ENCODE measurements at places on chromosomes 1 and 21.
A peak's percentile ranks its signal among the peaks of the same experiment; 100 is the strongest.

DNA sequence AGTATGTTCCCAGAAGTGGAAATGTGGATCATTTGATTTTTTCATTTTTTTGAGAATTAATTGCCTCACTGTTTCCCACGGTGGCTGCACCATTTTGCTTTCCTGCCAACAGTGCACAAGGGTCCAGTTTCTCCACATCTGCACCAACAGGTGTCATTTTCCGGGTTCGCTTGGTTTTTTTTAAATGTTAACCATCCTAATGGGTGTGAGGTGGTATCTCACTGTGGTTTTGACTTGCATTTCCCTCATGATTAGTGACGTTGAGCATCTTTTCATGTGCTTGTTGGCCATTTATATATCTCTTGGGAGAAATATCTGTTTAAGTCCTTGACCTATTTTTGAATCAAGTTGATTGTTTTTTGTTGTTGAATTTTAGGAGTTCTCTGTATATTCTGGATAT lies 3.0 kb downstream of the COL6A2 start:
- DNase-seq = no peak

DNA sequence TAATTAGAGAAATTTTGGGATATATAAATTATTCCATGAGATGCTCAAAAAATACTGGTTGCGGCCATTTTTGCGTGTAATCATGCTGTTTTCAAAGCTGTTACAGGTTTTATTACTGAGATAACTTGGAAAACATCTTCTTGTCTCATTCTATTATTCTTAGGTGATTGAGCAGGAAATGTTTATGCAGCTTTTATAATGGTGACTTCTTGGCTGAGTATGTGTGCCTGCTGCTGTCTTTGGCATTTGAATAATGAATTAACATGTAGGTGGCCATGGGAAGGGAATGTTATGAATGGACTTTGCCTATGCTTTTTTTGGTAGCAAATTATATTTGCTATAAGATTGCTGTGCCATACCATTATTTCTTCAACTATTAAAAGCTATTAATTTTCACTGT lies 52.5 kb downstream of the RASAL2 start:
- peak; percentile 44 for DNase-seq

DNA sequence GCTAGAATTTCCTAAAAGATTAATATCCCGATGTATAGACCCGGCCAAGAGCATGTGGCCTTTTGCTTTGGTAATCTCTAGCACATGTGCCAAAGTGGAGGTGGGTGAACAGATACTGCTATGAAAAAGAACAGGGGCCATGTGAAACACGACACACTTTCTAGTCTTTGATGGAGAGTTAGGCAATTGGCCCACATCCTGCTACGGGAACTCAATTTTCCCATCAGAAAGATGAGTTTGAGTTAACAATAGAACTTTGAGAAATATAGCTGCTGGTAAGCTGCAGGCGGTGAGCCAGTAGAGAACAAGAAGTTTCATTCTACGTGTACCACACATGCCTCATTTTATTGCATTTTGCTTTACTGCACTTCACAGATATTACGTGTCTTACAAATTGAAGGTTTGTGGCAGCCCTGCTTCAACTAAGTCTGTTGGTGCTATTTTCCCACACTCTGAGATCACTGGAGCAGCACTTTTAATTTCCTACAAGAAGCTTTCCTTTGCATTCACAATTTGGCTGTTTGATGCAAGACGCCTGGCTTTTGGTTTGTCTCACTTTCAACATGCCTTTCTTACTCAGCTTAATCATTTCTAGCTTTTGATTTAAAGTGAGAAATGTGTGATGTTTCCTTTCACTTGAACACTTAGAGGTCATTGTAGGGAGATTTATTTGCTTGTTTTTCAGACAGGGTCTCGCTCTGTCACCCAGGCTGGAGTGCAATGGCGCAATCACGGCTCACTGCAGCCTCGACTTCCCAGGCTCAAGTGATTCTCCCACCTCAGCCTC lies 46.3 kb downstream of the HTR6 start:
- DNase-seq = no peak

DNA sequence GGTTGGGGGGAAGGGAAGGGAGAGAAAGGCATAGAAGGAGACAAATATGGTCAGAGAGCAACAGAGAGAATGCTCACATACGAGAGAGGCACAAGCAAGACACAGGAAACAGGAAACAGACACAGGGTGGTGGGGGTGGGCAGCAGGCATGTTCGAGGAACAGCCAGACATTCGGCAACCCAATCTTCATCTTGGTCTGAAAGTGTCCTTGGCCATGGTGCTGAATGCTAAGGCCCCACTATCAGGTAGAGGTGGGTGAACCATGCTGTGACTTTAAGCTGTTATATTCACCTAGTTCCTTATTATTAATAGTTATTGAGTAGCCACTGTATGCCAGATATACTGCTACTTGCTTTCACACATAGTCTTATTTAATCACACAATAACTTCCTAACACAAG lies 109.2 kb downstream of the DDX20 start:
- DNase-seq = no peak

- DNase-seq = no peak
Measured at GRCh38 chr1:103561643-103562395, 9.6 kb upstream of the AMY2B start.

- no peak for DNase-seq
Measured at GRCh38 chr21:35511696-35512162, 462.6 kb upstream of the RUNX1 start.

DNA sequence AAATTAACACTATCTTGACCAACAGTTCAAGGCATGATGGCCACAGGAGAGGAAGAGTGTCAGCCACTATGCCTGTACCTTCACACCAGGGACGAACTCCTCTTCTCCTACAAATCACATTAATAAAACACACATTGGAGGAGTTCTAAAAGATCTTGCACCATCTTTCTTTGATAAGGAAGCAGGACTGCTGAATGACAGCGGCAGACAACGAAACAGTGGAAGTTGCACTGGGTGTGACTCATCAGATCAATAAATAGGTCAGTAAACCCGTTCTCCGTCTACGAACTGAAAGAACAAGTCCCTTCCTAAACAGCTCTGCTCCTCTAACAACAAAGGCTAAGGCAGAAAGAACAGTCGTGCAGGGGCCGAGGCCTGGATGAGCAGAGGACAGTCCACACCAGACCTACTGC lies 23.1 kb downstream of the UBE2G2 start:
- no peak for DNase-seq

GRCh38 chr1:235997049-235997448 lies 67.8 kb downstream of the NID1 start:
- DNase-seq = no peak

- no peak for DNase-seq
Measured at GRCh38 chr1:162019446-162019845, 4.2 kb downstream of the OLFML2B start.

DNA sequence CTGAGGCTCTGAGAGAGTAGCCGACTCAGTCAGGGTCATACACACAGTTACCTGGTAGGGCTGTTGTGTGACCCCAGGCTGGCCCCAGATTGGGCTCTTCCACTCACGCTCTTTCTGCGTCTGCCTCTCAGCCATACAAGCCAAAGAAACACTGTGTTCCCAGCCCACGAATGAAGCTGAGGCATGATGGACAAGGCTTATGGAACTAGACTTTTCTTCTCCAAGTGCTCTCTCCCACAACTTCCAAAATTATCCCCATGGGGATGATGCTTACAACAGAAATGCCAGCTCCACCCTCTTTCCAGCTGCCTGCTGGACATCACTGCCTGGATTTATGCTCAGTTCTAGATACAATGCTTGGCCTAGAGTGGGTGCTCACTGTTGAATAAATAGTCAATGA lies 102.8 kb upstream of the JUN start:
- DNase-seq = no peak

- no peak for DNase-seq
Measured at GRCh38 chr21:15514073-15514946, 215.5 kb upstream of the USP25 start.

- DNase-seq = no peak
Measured at GRCh38 chr1:108082001-108082400, 117.0 kb upstream of the VAV3 start.

GRCh38 chr1:31122101-31122735 lies 56.7 kb upstream of the PUM1 start:
- no peak for DNase-seq

DNA sequence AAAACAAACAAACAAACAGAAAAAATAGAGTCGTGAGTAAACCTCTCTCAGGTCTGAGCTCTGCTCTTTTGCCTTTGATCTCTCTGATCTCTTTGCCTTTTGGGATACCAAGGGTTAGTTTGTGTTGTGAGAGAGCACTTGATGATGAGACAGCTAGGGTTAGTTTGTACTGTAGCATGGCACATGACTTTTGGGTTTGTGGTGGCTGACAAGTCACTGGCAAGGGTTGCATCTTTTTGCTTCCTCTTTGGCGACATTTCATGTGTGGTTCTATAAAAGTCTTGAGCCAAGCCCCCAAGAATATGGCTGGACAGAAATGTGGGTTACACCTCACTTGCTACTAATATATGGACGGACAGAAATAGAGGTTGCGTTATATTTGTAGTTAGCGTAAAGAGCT lies 60.5 kb downstream of the TESK2 start:
- no peak for DNase-seq

DNA sequence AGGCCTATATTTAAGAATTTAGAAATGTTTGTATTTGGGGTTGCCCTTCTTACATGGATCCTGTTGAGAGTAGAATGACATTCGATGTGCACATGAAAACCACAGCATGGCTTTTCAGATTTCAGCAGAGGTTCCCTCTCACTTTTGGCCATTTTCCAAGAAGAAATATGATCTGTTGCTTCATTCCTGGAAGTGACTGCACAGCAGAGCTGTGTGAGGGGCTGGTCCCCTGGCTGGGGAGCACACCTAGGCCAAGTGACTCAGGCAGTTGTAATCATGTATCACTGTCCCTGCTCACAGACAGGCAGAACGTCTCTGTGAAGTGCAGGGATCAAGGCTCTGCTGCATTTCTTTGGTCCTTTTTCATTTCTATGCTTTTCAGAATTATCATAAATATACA lies 32.3 kb downstream of the AGT start:
- no peak for DNase-seq

GRCh38 chr1:1833916-1834325 lies 55.7 kb upstream of the NADK start:
- no peak for DNase-seq

- DNase-seq = no peak
Measured at GRCh38 chr1:219659684-219660083, 46.8 kb upstream of the ZC3H11B start.

DNA sequence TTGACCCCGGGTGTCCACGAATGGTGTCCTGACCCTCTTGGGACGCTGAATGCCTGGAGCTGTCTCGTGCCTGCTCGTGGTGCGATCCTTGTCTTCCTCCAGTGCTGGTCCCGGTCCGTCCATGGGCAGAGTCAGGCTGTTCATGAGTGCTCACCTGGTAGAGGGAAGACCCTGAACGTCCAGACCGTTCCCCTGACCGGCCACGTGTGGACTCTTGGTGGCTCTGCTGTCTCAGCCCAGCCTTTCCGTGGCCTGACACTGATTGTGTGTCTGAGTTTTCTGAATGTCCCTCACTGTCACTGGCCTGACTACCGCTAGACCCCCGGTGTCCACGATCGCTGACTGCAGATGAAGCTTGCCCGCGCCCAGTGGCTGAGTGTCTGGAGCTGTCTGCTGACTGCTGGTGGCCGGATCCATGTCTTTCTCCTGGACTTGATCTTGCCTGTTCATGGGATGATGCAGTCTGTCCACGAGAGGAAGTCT lies 11.7 kb downstream of the FLG start:
- DNase-seq = no peak

DNA sequence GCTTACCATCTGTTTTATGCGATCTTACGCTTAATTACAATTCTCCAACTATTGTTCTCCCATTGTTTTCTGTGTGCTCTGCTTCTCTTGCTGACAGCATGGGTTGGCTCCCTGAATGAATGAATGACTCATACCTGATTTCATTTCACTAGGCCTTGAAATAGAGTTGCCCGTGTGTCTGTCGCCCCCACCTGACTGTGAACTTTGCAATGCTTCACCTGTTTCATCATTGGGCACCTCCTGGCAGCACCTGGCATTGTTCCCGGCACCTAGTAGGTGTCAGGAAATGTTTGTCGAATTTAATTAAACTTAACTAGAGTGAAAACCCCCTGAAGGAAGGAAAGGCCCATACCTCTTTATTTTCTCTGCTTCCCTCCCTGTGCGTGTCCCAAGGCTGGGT lies 120.5 kb upstream of the KLHDC7A start:
- no peak for DNase-seq

DNA sequence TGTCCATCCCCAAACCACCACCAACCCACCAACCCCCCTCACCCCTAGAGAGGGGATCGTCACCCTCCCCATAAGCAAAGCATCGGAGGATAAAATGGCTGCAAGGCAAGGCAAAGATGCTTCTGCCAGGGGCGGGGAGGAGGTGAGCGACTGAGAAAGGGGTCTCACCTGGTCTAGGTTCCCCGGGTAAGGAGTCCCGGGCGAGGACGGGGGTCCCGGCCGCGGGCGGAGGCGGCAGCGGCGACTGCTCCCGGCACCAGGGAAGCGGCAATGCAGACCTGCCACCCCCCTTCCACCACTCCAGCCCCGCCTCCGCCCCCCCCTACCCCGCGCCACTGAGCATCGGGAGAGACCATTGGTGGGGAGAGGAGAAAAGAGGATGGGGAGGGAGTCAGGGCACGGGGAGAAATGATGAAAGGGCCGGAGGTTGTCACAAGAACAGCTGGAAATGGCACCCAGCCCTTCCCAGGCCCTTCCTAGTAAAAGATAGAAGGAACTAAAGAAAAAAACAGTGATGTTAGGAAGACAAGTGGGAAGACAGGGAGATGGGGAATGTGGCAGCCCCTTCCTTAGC lies at the start of gene SV2A:
Gene SV2A, minus strand, starts transcription at position 274 of the 574 bp plus-strand sequence. CDS start 4,004 bp downstream, outside the sequence.
- DNase-seq = peak; percentile 28

DNA sequence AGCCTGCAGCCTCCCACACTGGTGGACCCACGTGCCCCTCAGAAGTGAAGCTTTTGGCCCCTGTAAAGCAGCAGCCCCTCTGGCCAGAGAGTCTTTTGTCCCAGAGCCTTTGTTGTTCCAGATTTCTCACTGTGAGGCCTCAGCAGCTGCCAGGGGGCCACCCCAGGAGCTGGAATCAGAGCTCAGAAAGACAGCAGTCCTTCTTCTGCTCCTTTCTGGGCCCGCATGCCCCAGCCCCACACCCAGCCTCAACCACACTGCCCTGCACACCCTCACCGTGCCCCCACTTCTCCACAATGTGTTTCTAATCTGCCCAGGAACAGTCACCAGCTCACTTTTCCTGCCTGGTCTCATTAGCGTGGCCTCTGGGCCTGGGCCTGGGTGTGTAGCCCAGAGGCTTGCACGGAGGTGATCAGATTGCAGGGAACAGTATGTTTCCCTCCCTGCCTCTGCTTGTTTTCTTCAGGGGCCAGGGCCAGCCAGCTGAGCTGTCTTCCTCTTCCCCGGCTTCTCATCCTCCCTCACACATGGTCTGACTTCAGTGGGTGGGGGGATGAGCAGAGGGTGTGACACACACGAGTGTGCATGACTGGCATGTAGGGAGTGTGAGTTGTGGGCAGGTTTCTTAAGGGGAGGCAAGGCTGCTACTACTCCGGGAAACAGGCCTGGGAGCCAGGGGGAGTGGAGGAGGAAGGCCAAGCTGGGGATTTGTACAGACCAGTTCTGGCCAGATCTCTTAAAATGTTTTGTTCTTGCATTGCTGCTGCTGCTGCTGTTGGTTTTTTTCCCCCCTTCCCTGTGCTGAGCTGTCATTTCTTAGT lies 82.5 kb upstream of the ZNF648 start:
- no peak for DNase-seq

GRCh38 chr1:93617670-93618499 lies 63.8 kb downstream of the BCAR3 start:
- no peak for DNase-seq

GRCh38 chr21:28308516-28308915 lies 684.2 kb downstream of the LTN1 start:
- no peak for DNase-seq

Data from NCI-H1417 treated with DMSO at 0.1 percent for 48 hours (cell line).